ENCODE measurements at places on chromosomes 5 and 9.

- DNase-seq: no peak
These were observed 50.2 kb upstream of the TLX3 start for GRCh38 chr5:171258737-171259415.

DNA sequence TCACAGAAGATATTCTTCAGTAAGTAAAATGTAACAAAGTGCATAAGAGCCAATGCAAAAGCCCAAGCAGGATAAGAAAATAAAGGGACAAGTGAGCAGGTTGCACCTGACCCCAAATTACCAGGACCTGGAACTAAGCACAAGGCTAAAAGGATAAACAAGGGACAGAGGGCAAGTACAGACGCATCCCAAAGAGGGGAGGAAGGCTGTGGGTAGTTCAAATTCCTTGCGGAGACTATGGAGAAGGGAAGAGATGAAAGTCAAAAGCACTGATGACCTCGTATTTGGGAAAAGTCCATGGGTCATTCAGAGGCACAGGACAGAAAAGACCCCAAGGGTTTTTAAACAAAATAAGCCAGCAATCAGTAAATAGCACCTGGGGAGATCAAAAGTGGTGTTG is 11.8 kb downstream of the ELAVL2 start:
- DNase-seq: no peak

DNA sequence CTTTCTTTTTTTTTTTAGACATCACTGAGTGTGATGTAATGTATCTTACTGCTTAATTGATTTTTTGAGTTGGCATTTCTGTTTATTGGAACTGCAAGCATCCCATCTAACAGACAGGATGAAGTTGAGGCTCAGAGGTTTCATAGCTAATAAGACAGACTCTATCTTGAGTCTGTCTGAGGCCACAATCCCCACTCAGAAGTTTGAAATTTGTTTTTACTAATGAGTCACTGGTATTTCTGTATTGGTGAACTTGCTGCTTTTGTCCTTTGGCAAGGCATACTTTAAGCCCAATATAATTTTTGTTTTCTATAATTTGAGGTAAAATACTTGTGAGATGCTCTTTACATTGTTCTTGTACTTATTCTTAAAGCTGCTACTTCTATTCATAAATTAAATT is 491.2 kb downstream of the PSAT1 start:
- peak; percentile 46 for DNase-seq

DNA sequence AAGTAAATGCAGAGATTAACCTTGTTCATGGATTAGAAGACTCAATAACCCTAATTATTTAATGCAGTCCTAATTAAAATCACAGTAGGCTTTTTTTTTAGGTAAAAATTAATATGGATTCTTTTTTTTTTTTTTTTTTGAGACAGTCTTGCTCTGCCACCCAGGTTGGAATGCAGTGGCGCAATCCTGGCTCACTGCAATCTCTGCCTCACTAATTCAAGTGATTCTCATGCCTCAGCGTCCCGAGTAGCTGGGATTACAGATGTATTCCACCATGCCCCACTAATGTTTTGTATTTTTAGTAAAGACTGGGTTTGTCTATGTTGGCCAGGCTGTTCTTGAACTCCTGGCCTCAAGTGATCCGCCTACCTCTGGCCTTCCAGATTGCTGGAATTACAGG is 40.6 kb downstream of the DENND4C start:
- peak; percentile 17 for DNase-seq

- DNase-seq: no peak
These were observed 11.5 kb upstream of the CLIC3 start for GRCh38 chr9:137007816-137008270.

GRCh38 chr9:23779220-23779619 is 46.8 kb downstream of the ELAVL2 start:
- no peak for DNase-seq

DNA sequence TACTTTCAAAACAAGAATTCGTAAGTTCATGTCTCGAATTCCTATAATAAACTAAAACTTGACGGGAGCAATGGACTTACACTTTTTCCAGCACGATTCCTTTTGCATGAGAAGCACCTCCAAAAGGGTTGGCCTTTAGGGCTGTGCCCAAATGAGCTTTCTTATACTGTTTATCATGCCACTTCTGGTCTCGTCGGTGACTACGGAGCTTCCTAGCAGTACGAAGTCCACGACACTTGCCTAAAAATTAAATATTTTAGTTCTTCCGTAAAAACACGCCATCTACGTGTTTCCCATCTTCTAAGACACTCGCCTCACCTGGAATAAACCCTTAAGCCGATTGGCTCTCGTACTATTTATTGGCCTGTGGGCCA is 554 bp downstream of the RPS23 start:
- peak; percentile 20 for DNase-seq

DNA sequence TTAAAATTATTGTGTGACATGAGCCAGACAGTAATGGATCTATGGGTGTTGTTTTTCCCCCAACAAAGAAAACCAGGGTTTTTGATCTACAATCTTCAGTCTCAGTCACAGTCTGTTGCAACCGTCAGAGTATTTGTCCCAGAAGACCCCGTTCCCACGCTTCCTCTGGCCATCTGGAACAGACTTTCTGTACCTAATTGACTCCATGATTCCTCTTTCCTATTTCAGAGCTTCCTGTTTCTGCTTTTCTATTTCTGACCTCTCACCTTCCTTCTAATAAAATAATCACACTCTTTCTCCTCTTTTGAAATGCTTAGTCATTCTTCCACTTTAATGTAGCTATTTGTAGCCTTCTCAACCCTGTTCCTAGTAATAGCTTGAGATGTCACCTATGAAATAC is 1044.8 kb downstream of the DTWD2 start:
- no peak for DNase-seq

- DNase-seq: no peak
These were observed 15.2 kb upstream of the PSIP1 start for GRCh38 chr9:15525958-15526357.

GRCh38 chr9:109477258-109478050 is 20.7 kb downstream of the PTPN3 start:
- DNase-seq: no peak

DNA sequence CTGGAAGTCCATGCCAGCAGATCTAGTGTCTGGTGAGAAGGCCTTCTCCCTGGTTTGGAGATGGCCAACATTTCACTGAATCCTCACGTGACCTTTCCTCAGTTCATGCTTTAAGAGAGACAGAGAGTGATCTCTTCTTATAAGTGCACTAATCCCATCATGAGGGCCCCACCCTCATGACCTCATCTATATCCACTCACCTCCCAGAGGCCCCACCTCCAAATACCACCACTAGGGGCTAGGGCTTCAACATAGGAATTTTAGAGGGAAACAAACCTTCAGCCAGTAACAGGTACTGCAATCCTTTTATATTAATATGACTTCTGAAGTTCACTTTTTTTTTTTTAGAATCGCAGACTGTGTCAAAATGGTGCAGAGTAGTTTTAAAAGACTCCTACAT is 496.9 kb upstream of the ADAMTS16 start:
- no peak for DNase-seq

GRCh38 chr5:177098470-177099141 is 11.9 kb downstream of the FGFR4 start:
- DNase-seq: peak; percentile 50

GRCh38 chr9:129720181-129720864 is 32.5 kb downstream of the PTGES start:
- DNase-seq: no peak

DNA sequence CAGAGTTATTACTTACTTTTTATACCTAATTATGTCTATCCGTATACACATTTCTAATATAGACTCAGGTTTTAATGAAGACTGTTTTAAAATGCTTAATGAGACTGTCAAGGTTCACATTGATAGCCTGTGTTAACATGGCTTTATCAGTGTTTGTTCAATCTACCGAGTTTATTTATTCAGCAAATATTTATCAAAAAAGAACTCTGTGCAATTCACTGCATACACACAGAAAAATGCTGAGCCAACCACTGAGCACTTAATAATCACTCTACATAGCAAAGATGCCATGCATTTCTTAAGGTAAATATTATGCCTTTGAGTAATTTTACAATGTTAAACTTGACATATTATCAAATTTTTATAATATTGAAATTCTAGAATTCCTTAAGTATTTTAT is 428.2 kb downstream of the ANXA1 start:
- no peak for DNase-seq

DNA sequence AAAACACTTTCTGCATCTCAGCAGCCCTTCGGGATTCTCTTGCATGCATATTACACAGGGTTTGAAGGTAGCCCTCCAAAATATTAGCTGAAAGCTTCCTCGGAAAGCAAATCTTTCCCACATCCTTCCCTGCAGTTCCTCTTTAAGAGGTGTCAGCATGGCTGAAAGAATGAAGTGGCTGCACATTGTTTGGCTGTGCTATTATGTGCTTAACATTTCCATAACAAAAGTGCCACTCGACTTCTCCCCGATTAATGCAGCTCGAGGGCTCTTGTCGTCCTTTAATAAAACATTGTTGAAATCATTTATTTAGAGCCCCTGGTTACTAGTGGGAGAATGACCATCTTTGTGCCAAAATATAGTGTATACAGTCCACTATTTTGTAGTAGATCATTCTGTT is 6.5 kb downstream of the GAS1 start:
- DNase-seq: no peak

- no peak for DNase-seq
These were observed 85.1 kb upstream of the VLDLR start for GRCh38 chr9:2536511-2536910.

DNA sequence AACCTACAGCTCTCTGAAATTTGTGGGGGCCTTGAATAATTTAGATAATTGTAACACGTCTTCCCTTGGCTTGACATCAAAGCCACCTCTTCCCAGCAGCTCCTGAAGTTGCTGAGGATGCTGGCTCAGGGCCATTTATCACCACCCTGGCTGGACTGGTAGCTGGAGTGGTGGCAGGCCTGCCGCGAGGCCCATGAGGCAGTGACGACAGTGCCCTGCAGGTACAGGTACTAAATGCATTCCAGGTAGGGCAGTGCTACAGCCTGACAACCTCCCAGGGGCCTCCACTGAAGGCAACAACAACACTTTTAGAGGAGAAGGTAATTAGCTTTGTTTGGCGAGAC is 270.2 kb upstream of the KLF4 start:
- no peak for DNase-seq

DNA sequence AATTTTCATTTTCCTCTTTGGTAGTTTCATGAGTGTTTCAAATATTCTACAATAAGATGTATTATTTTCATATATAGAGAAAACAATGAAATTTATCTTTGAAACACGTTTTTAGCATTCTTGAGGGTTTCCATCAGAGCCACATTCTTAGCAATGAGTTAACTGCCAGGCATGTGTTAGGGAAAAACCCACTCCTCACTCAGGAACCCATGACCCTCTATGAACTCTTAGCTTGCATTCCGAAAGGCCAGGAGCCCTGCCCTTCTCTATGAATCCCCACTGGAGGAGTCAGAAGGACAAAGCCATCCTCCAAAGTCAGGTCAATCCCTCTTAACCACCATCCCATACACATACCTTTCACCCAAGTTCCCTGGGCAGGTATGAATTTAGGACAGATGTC is 57.5 kb downstream of the ADAMTS12 start:
- DNase-seq: peak; percentile 58

GRCh38 chr5:170353011-170353761 is 36.0 kb downstream of the KCNMB1 start:
- DNase-seq: no peak

- DNase-seq: peak; percentile 28
These were observed 61.1 kb downstream of the DPYSL3 start for GRCh38 chr5:147448766-147449165.

- no peak for DNase-seq
These were observed 35.6 kb downstream of the TTC39B start for GRCh38 chr9:15271403-15271802.

- peak; percentile 81 for DNase-seq
These were observed 84.4 kb downstream of the C9orf152 start for GRCh38 chr9:110123341-110124095.

DNA sequence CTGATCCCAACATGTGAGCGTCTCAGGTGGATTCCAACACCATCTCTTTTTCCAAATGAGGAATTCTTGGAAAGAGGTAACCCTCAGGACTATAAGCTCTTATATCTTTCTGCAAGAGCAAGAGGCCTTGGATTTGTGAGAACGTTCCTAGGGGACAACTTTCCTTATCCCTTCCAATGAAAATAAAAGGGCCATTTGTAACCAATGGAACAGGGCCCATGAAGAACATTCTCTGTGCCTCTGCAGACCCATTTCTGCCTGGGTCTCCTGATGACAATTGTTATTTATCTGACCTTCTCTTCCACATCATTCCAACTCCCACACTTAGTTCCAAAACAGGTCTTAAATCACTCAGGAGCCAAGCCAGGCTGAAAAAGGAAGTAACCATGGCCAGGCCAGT is 202.6 kb downstream of the ZNF462 start:
- no peak for DNase-seq

DNA sequence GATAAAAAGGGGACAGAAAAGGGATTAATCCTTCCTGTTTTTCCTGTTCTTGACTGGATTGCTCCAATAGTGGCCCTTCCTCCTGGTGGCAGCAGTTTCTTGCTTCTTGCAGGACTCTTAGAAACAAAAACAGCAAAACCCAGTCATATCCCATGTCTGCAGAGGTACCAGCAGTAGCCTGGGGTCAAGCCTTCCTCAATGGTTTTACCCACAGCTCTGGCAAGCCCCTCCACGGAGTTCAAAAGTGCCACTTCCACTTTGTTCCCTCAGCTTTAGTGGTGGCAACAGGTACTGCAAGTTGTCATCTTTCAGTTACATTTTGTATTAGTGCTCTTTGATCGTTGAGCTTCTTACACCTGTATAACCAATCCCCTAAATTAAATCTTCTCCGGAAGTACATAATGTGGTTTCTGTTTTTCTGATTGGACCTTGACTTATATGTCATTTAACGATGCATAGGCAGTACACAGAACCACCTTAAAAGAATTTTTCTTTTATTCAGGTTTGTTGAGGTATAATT is 8.7 kb upstream of the RANBP6 start:
- no peak for DNase-seq

Measured in AG10803 (cell line).